Forelimb muscle (tissue), 1 donor: ENCODE measurements at places on chromosomes 11 and 22.

DNA sequence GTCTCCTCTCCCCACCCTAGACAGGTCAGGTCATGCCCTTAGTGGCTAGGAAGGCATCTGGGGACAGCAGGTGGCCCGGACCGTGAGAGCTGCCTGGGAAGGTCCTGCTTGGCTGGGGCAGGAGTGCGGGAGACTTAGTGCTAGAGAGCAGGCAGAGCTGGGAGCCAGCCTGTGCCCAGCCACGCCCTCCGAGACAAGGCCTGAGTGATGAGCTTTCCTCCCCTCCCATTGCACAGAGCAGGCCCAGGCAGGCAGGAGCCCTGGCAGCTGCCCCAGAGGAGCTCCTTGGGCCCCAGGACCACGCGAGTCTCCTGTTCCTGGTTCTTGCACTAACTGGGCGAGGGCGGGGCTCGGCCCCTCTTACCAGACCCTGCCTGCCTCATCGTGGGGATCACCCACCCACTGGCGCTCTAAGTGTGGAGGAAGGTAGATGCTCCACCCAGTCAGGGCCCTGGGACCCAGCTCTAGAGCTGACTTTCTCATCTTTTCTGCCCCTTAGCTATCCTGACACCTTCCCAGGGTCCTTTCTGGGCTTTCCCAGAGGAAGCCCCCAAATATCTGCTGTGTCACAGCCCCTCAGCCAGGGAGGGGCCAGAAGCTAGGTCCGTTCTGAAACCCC lies 44.9 kb downstream of the MACROD1 start:
- no peak for DNase-seq

DNA sequence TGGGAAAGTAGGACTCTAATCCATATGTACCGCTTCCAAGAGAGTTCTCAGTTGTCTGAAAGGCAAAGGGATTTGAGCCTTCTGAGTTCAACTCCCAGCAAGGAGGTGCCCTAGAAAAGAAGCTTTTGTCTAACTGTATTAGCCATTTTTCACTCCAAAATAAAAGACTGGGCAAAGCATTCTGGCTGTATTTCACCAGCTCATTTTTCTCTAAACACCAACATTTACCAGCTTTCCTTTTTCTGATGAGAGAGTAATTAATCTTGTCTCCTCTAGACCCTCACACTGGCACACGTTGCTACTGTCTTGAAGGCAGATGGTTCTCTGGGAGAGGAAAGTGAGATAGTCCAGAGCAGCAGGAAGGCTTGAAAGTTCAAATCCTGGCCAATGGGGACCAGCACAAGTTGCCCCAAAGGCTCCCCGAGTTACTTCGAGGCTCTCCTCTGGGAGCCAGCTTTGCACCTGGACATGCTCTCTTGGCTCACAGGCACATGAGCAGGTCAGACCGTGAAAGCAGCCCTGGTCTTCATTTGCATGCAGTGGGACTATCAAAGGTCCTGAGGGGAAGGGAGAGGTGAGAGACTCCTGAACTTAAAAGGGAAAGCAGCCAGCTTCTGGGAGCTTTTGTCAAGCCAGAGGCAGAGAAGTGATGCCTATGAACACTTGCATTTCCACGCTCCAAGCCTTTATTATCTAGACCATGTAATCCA lies 100.0 kb downstream of the NTM start:
- no peak for DNase-seq

- peak; percentile 5 for DNase-seq
Observed at GRCh38 chr22:42228483-42228882, 42.0 kb downstream of the TCF20 start.

DNA sequence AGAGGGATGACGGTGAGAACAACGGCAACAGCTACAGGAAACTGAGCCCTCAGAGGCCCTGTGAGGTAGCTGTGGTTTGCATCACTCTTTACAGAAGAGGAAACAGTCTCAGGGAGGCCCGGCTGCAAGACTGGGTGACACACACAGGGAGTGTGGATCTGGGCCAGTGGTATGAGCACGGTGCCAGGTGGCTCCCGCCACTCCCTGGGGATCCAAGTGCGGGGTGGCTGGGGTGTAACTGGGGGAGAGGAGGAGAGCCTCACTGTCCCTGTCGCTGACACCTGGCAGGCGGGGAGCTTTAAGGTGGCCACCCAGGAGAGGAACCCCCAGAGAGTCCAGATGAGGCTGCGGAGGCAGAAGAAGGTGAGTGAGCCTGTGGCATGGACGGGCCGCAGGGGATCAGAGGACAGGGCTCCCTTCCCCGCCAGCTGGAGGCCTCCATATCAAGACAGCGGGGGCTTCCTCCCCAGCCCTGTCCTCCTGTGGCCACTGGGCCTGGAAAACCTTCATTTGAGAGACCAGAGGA lies 5.6 kb downstream of the RGL4 start:
- DNase-seq, result no peak

DNA sequence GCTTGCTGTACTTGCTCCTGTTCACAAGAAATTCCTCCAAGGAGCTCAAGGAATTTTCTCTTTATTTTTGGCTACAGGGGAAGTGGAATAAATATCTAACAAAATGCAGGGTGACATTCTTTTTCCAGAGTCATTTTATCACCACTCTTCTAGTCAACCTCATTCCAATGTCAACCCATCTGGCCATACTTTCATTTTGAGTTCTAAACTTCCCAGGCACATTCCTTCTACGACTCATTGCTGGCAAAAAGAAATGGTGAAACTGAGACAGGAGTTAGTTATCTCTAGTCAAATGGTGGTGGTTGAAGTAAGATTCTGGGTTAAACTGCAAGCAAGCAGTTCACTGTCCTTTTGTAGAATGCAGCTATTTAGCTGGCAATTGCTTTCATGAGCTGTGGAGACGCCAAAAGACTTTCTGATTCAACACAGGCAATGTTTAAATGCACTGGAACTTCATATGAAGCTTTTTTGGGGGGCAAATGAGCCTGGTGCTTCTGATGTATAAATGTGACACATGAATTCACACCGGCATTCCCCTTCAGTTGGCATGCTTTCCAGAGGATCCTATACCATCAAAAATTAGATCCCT lies 304.6 kb downstream of the CADM1 start:
- DNase-seq, result no peak

- DNase-seq, result no peak
Observed at GRCh38 chr22:49543876-49544275, 283.8 kb downstream of the BRD1 start.

DNA sequence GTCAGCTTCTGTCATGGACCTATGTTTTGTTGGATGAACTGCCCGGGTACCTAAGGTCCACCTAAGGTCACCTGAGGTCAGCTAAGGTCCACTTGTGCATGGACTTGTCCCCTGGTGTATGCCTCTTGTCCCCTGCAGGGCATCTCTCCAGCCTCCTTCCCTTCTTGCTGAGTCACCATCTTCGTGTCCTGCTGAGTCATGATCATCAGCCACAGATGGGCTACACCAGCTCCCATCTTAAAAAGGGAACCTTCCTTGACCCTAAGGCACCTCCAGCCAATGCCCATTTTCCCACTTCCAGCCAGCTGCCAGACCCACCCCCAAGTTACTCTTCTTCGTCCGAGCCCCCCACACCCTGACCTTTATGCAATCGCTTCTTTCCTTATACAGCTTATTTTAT lies 544.9 kb downstream of the TBC1D22A start:
- DNase-seq, result no peak
